Foreskin fibroblast (primary cell): ENCODE measurements at places on chromosomes 6 and 20.

DNA sequence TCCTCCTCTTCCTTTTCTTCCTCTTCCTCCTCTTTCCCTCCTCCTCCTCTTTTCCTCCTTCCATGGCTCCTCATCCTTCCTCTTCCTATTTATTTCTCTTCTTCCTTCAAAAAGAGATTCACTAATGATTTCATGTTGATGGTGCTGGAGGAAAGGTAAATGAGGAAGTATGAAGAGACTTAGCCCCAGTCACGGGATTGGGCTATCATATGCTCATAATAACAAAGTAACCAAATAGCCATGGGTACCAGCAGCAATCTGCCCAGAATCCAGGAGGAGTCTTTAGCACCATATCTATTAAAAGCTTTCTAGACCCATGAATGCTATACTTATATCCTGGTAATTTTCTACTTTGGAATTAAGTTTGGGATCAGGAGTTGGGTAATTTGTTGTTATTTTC lies 910.9 kb upstream of the MAP3K7 start:
- DNase-seq, result no peak

- DNase-seq, result no peak
Measured at GRCh38 chr20:42603655-42604054, 586.1 kb downstream of the PTPRT start.

- DNase-seq, result no peak
Measured at GRCh38 chr6:127453845-127454619, 5.2 kb downstream of the KIAA0408 start.

- no peak for DNase-seq
Measured at GRCh38 chr6:116277124-116277523, 2.6 kb downstream of the TSPYL1 start.

DNA sequence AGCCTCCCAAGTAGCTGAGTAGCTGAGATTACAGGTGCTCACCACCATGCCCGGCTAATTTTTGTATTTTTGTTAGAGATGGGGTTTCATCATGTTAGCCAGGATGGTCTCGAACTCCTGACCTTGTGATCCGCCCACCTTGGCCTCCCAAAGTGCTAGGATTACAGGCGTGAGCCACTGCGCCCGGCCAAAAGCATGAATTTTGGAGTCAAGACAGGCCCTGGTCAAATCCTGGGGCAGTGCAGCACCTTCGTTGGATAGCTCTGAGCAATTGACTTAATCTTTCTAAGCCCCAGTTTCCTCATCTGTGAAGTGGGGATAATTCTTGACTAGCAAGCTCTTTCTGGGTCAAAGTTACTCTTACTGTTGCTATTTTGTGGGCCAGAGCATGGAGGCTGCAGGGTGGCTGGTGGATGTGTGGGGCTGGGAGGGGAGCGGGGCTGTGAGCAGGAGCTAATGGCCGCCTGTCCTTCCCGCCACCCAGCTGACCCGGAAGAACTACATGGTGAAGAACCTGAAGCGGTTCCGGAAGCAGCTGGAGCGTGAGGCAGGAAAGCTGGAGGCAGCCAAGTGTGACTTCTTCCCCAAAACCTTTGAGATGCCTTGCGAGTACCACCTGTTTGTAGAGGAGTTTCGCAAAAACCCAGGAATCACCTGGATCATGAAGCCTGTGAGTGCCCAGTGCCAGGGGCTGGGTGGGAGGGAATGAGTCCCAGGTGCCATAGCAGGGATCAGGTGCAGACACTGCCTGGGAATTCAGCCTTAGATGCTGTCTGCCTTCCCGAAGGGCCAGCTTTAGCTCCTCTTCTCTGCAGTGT lies 39.0 kb downstream of the TTLL9 start:
- DNase-seq, result no peak

DNA sequence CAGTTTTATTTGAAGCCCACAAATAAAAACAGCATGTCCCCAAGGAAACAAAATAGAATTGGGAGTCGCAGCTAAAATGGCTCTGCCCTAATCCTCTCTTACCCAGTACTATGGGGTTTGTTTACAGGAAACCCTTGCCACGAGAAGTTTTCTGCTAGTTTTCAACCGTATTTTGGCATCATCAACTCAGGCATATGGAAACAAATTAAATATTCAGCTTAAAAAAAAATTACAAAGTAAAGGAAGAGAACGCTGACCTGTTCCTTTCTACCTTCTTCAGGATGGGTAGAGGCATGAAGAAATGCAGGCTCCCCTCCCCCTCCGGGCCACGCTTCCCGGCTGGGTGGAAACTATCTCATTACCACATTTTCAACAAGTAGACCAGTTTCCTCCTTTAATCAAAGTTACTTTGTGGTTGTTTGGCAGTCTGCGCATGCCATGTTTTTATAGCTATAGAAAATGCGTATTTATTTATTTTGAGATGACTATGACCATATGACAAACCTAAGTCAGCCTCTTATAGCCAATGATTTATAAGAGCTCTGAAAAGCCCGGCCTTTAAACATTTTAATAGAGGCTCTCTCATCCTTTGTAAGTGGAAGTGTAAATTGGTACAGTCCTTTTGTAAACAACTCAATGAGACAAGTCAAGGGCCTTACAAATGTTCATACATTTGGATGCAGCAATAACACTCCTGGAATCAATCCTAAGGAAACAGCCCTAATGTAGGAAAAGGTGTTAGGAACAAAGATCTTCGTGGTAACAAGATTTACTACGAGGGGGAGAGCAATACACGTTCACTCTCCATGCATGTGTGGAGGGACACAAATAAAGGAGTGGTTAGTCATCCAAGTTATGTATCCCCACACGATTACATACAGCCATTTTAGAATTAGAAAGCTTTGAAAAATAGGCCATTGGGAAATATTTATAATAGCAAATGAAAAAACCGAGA lies 16.1 kb upstream of the ZNF217 start:
- DNase-seq, result peak; percentile 61

GRCh38 chr20:18832546-18833200 lies 19.1 kb downstream of the SCP2D1 start:
- no peak for DNase-seq

GRCh38 chr20:63554361-63555278 lies 661 bp downstream of the FNDC11 start:
- DNase-seq, result peak; percentile 20

GRCh38 chr6:95804847-95805541 lies 210.8 kb upstream of the FUT9 start:
- no peak for DNase-seq

- peak; percentile 62 for DNase-seq
Measured at GRCh38 chr6:45537539-45537938, 159.8 kb upstream of the SUPT3H start.

- DNase-seq, result no peak
Measured at GRCh38 chr6:167115054-167115453, 7.8 kb upstream of the CCR6 start.

DNA sequence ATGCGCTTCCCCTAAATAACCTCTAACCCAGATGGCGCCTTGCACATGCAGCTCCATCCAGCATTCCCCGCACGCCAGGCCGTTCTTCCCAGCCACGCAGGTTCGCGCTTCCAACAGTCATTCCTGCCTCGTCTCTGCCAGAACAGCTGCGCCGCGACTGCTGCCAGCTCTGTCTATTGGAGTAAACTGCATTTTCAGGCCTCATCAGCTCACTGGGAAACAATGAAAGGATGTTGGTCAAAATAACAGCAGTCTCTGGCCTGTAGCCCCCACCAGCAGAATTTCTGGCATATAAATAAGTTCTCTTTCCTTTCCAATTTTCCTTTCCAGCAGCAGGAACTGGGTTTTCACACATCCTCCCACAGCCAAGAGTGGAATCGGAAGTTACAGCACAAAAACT lies 14.6 kb downstream of the NRSN1 start:
- no peak for DNase-seq

- no peak for DNase-seq
Measured at GRCh38 chr6:62039605-62040004, 246.4 kb downstream of the KHDRBS2 start.

- peak; percentile 93 for DNase-seq
Measured at GRCh38 chr20:14775778-14776177, 438.4 kb upstream of the FLRT3 start.

DNA sequence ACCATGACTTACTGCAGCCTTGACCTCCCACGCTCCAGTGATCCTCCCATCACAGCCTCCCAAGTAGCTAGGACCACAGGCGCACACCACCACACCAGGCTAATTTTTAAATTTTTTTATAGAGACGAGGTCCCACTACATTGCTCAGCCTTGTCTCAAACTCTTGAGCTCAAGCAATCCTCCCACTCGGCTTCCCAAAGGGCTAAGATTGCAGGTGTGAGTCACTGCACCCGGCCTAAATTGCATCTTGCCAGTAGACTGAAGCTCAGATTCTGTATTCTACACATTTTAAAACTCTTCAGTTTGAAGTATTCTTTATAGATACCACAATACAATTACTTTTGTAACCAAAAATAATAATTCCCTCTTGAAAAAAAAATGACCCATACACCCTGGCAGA lies 11.4 kb downstream of the NUDT3 start:
- DNase-seq, result no peak

DNA sequence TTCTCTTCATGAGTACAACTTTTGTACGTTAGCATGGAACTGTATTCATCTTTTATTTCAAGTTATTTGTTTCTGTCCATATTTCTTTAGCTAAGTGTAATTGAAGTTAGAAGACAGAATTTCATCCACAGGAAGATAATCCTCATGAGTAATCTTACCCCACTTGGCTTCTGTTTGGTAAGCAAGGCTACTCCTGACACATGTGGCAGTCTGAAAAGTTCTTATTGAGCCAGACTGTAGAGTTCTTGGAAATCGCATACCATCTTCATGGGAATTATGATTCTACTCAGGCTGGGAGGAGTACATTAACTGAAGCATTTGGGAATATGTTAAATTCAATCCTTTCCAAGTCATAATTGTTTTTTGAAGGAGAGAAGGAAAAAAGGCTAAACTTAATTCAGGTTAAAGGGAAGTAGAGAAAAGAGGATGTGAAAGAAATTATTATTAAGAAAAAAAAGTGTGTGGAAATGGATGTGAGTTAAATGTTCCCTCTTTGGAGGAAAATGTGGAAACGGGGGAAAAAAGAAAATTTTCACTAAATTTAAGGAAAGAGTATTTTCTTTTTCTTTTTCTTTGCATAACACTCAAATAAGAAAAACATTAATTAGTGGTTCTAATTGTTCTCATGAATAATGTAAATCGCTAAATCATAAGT lies 41.5 kb upstream of the TENT5A start:
- peak; percentile 51 for DNase-seq
